ENCODE measurements at places on chromosomes 1 and 21. TPM values are rescaled to one million over a fixed set of nuclear protein-coding genes. Genes with fewer than 3 reads are reported as not detected.

SPATA45 gene
- 0.33 TPM for polyA plus RNA-seq

CLDN17 gene
- polyA plus RNA-seq, result not detected

ADGRL2 gene
- polyA plus RNA-seq, result 81.9 TPM

ILDR2 gene
- polyA plus RNA-seq, result 2.1 TPM

TMEM240 gene
- polyA plus RNA-seq, result 3.2 TPM

TBX15 gene
- 57.3 TPM for polyA plus RNA-seq

XCL1 gene
- polyA plus RNA-seq, result 0.50 TPM

- no peak for DNase-seq
These were observed 71.2 kb downstream of the VWA5B1 start for GRCh38 chr1:20361805-20362381.

GRCh38 chr1:49098866-49099265, 322.2 kb upstream of the BEND5 start:
- no peak for DNase-seq

DNA sequence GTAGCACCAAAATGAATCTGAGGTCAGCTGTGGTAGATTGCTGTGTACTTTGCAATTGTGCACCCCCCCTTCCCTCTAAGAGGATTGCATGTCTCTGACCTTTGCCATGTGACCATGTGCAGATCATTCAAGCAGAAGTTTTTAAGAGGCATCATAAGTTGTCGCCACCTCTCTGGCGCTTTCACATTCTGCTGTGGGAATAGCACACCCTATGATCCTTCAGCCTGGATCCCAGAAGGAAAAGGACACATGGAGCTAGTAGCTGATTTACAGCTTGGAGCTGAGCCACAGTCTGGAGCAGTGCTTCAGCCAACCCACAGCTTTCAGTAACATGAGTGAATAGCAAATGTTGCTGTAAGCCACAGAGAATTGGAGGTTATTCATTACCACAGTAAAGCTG, 158.5 kb downstream of the TSEN15 start:
- peak; percentile 67 for DNase-seq

- no peak for DNase-seq
These were observed 5.4 kb downstream of the NPR1 start for GRCh38 chr1:153683854-153684253.

- DNase-seq, result no peak
These were observed 123.2 kb upstream of the HMCN1 start for GRCh38 chr1:185610954-185611353.

DNA sequence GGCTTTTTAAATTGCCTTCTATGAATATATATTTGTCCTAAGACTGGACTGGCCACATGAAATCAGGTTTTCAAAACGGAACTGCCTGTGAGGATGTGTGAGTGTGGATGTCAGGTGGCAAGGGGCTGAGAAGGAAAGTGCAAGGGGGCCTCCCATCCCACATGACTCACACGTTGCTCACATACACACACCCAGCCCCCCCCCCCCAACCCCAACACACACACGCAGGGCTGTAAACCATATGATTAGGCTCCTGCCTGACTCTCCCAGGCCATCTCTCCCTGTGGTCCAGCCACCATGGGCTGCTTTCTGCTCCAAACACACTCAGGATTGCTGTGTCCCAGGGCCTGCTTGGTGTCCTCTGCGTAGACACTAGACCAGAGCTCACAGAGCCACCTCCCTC, 22.4 kb downstream of the DEGS1 start:
- DNase-seq, result peak; percentile 55

DNA sequence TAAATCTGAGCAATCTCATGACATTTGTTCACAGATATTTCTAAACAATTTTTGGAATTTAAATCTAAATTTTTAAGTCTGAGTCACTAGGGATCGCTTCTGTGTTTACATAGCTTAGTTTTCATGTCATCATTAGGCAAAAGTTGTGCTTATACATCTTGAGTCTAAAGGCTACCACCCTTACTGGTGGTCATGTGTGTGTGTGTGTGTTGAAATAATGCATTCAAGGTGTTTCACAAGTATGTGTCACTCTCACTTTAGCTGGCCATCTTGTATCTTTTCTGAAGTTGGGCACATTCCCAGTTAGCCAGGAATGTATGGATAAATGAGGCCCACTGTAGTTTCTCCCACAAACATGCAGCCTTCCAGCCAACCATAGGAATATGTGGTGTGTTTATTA, 1162.5 kb upstream of the PRMT6 start:
- DNase-seq, result no peak

GRCh38 chr1:221926441-221926840, 184.6 kb upstream of the DUSP10 start:
- peak; percentile 17 for DNase-seq

DNA sequence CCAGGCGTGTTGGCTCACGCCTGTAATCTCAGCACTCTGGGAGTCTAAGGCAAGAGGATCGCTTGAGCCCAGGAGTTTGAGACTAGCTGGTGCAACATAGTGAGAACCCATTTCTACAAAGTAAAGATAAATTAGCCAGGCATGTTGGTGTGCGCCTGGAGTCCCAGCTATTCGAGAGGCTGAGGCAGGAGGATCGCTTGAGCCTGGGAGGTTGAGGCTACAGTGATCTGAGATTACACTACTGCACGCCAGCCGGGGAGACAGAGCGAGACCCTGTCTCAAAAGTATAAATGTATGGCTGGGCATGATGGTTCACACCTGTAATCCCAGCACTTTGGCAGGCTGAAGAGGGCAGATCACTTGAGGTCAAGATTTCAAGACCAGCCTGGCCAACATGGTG, 51.5 kb upstream of the LBR start:
- DNase-seq, result no peak

- no peak for DNase-seq
These were observed 1.4 kb downstream of the PTPN7 start for GRCh38 chr1:202158810-202159533.

- DNase-seq, result no peak
These were observed 78.7 kb downstream of the ACTL8 start for GRCh38 chr1:17833661-17834501.

DNA sequence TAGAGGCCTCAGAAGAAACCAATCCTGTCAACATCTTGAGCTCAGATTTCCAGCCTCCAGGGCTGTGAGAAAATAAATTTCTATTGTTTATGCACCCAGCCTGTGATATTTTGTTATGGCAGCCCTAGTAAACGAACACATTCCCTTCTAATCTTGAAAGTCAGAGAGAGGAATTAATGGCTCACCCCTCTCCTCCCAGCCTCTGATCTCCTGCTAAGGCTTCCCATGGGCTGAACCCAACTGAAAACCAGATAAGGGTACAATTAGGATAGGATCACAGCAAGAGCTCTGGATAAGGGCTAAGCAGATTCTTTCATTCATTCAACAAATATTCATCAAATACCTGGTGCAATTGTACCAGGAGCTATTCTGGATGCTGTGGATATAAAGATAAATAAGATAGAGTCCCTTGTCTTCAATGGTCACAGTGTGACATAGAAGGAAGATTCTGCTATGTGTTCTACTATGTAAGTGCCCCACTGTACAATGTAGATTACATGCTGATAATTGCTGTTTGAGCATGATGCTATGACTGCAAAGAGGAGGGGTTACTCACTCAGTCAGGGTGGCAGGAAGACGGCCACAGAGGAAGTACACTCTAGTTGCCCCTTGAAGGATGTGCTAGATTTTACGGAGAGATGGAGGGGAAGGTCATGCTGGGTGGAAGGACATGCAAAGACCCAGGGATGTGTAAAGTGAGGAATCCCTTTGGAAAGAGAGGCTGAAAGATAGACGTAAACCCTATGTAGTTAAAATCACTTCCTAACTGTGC, 203.3 kb upstream of the JUN start:
- DNase-seq, result no peak

DNA sequence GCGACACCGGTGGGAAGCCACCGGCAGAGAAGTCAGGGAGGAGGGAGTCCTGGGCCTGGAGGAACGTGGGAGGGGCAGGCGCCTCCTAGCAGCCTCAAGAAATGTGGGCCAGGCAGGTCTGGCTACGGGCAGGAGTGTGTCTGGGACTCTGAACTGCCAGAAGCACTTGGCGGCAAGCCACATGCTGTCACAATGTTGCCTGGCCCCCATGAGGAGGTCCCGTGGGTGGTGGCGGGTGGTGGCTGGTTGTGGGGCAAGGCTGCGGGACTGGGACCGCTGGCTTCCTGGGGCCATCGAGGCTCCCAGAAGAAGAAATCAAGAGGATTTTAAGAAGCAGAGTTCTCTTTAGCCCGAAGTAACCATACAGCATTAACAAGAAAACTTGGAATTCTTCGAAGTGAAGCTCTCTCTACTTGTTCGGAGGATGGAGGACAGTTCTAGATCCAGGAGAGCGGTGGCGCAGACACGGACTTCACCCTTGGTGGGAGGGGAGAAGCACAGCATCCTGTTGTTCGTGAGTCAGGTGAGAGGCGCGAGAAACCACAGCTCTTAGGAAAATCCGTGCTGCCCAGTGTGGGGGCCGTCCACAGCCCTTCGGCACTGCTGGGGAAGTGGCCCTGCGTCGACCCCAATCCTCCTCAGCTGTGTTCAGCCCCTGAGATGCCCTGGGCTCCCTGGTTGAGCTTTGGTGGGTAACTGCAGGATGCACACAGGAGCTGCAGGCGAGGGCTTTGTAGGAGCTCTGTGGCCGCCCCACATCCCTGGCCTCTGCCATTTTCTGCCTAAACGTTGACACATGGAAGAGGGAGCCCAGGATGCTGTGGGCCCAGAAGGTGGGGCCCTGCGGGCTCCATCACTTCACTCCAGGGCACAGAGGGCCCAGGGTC, 12.4 kb downstream of the SKI start:
- no peak for DNase-seq

DNA sequence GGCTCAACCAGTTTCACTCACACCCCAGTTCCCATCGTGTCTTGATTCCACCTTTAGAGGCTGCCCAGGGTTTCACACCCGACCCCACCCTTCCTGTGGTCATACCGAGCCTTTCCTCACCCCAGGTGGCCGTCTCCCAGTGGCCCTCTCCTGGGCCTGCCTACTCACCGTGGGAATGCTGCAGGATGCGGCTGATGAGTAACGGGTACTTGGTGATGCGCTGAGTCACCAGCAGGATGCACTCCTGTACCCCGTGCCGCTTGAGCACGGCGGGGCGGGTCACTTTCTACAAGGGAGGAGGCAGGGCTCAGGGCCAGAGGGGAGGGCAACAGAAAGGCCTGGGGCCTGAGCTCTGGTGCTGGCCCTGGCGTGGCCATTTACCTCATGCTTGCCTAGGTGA, 16.4 kb downstream of the ARHGEF2 start:
- no peak for DNase-seq

DNA sequence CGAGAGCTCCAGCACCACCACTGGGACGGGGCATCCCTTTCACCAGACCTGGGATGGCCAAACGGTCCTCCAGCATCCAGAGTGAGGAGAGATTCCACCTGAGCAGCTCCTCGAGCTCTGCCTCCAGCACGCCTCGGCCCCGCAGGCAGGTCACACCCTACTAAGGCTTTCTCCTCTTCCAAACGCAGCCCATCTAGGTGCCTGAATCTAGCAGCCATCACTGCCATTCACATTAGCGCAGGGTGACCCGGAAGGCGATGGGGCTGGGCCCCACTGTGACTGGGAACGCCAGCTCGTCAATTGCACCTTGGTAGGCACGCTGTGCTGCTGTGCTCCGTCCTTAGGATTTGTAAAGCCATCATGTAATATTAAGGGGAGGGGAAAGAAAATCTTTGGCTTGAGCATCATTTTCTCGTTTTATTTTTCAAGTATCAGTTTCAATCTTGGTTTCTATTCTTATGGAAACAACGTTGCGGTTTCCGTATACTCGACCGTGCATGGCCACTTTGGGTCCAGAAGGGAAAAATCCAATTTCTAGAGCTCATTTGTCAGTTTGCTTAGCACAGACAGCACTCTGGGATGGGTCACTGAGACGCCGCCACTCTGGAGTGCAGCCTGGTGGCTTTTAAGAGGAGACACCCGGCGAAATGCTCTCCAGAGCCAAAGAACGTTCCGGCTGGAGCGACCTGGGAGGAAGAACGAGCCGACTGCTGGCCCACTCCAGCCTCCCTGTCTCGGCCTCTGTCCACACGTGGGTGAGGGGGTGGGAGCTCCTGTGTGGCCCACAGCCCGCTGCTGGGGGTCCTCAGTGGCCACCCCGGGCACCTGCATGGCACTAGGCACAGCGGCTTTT, 173.6 kb downstream of the PRDM16 start:
- no peak for DNase-seq

DNA sequence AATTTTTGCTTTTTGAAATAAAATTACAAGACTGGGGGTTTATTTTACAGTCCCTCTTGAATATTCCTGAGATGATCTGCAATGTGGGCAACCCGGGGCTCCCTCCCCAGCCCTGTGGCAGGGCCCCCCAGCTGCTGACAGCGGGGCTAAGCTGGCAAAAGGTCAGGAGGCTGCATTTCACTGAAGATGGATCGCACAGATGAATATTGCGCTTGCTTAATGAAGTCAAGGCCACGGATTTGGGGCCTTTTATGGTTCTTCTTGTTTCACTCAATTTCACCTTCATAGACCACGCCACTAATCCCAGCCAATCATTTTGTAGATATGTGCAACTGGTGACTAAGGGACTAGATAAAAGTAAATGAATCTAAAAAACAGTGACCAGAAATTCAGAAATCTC, 50.8 kb upstream of the SLC22A15 start:
- DNase-seq, result no peak

DNA sequence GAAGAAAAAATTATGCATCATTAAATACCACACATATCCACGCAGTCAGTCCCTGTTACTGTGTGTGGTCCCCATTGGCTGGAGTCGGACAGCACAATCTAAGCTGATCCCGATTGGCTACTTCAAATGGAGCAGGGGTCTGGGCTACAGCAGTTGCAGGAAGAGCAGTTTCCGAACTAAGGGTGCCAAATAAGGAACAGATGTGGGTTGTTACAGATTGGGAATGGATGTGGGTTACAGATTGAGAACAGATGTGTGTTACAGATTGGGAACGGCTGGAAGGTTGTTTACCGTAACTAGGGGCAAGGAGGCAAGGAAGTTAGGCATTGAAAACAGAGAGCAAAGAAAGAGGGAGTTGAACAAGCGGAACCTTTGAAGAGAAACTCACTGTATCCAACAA, 19.9 kb downstream of the OR2L13 start:
- DNase-seq, result no peak

DNA sequence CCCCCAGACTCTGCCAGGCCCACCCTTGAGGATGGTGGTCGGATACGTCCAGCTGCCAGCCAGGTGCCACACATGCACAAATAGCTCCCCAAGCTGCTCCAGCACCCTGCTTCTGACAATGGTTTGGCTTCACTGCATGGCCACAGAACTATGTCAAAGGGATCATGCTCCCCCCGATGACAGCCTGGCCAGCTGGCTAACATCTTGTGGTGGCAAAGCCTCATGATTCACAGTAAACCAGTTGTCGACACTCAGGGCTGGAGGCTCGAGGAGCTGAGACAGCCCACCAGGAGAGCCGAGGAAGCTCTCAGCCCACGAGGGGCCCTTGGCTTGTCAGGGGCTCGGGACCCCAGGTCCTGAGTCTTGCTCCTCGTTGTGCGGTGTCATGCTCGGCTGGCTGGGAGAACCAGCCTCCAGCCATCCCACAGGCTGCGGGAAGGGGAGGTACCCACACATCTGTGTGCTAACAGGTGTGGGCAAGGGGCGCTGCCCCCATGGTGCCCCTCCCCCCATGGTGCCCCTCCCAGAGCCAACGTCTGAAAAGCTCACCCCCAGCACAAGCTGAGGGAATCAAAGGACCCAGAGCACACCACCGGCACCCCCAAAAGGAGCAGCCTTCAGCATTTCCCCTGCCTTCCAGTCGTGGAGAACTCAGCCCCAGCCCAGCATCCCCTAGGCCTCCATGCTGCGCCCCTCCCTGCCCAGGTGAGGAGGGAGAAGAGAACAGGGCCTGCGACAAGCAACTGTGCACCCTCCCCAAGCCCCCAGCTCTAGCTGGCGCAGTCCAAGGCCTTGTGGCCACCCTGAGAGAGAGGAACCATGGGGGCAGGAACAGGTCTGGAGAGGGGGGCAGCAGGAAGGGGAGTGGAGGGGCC, 41.2 kb downstream of the KIF21B start:
- DNase-seq, result no peak

GRCh38 chr1:39089931-39090521, 63.9 kb downstream of the NDUFS5 start:
- DNase-seq, result no peak
